GOT3 (cell line): ENCODE measurements at places on chromosomes 3 and 15.
A peak's percentile ranks its signal among the peaks of the same experiment; 100 is the strongest.

- DNase-seq: no peak
Measured at GRCh38 chr3:111724694-111725093, 129.5 kb upstream of the ZBED2 start.

- DNase-seq: no peak
Measured at GRCh38 chr3:10726787-10727186, 89.2 kb upstream of the SLC6A11 start.

DNA sequence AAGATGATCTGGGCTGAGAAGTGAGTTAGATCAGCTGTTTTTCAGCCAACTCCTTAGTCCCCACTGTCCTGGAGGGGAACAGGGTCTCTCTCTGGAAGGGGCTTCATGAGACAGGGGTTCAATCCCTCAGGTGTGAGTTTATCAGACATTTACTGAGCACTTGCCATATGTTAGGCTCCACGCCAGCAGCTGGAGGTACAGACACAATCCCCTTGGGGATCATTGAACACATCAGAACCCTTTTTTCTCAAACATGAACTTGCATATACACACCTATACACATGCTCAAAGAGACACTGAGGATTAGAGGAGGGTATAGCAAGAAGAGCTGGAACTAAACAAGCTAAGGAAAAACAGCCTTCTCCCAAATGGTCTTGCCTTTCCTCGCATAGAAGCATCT is 5.5 kb upstream of the BMF start:
- DNase-seq: no peak

GRCh38 chr3:136194409-136195257 is 1.5 kb downstream of the MSL2 start:
- DNase-seq: no peak

DNA sequence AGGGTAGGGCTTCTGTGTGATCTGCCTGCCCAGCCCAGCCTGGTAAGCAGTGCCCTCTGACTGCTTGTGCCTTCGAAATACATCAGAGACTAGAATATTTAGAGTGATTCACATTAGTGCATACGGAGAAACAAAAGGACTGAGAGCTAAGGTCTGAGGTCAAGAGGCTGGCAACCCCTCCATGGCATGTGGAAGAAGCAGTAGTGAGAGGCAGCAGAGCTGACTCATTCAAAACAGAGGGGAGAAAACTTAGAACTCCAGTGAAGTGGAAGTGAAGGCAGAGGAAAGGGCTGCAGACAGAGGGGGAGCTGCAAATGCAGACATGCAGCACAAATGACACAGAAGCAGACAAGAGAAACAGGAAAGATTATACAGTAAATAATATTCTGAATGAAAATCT is 61.6 kb downstream of the ULK4 start:
- DNase-seq: peak; percentile 8

GRCh38 chr3:171113716-171114115 is 87.2 kb upstream of the SLC2A2 start:
- no peak for DNase-seq

- DNase-seq: no peak
Measured at GRCh38 chr3:49566312-49566711, 12.0 kb downstream of the BSN start.

- DNase-seq: no peak
Measured at GRCh38 chr3:4751502-4752101, 227.6 kb upstream of the BHLHE40 start.

DNA sequence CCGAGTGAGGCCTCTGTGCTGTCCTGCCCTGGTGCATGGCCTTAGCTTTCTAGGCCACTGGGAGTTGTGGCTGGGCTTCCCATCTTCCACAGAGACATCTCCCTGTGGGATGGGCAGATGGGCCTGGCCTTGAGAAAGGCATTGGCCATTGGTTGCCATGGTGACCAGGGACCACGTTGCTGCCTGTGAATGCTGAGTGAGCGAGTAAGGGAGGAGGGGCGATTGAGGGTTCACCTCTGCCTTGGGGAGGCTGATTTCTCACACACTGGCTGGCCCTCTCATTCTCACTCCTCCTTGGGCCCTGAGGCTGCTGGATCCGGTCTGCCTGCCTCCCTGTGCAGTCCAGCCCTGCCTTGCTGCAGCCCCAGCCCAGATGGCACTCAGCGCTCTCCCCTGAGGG is 26.4 kb upstream of the DOCK3 start:
- no peak for DNase-seq

DNA sequence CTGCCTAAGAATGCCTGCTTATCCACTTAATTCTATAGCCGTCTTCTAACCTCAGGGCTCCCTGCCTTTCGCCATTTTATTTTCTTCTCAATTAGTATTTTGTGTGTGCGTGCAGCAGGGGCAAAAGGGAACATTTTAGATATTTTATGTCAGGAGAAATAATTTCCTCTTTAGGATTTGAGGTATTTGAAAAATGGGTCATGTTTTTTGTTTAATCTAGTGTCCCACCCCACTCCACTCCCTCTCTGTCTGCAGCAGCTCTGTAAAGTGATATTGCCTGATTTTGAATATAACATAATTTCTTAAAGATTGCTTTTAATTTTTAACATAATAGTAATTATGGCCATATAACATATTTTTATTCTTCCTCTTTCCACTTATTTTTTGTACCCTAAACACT is 593.2 kb upstream of the DPPA4 start:
- no peak for DNase-seq

DNA sequence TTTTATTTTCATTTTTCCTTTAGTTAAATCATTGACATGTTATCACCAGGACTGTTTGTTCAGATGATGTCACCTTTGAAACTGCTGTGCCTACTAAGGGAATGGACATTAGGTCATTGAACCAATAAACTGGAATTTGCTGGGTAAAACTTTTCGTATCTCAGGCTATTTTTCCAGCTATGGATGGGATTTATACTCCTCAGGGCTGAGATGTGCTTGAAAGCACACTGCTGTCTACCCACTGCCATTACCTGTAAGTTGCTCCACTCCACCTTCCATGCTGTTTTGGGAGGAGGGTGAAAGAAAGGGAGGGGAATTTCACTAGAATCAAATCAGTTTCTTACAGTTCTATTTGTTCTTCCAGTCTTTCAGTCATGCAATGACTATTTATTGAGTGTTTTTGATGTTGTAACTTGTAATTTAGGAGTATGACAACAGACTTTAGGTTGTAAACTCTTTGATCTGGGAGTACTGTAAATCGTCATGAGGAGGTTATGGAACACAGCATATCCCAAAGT is 11.3 kb downstream of the EHD4 start:
- no peak for DNase-seq

DNA sequence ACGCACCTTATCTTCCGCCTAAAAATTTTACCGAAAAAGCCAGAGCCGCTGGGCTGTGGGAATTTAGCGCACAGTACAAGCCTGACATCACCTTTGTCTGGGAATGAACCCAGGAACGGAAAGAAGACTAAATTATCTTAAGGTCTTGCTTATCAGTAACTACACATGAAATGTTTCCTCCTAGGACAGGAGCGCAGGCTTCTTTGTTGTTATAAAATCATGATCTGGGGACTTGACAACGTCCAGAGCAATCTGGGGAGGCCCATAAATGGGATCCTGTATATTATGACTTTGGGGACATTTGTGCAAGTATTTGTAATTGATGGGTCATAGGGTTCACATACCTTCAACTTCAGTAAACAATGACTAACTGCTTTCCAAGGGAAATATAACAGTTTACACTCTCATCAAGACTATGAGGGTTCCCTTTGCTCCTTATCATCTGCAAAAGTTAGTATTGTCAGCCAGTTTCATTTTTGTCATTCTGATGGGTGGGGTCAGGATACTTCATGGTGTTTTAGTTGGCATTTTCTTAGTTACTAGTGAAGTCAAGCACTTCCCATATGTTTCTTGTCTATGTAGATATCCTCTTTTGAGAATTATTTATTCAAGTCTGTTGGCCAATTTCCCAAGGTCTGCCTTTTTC is 213.9 kb upstream of the PFN2 start:
- no peak for DNase-seq

DNA sequence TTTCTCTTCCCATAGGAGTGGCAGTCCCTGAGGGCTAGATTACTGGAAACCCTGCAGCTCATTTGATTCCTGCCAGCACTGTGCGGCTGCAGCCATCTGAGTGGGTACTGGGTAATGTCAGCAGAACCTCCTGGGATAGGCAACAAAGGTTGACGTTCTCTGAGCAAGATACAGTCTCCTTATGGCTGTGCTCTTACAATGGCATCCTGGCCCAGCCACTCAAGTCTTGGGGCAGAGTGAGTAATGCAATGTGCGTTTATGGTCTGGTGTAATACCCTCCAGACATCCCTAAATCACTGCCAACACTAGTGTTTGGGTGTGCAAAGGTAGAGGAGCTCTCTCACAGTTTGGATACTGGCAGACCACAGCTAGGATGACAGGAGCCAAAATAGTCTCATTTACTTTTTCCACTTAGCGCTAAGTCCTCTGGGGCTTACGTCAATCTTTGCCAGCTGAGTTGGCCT is 775.8 kb downstream of the ZNF385D start:
- no peak for DNase-seq

- DNase-seq: no peak
Measured at GRCh38 chr3:104746056-104746455, 620.7 kb upstream of the ALCAM start.

- DNase-seq: no peak
Measured at GRCh38 chr15:57503051-57503702, 88.5 kb upstream of the MYZAP start.

GRCh38 chr3:66261355-66261754 is 40.6 kb downstream of the SLC25A26 start:
- no peak for DNase-seq

GRCh38 chr3:58077596-58078285 is 69.5 kb downstream of the FLNB start:
- DNase-seq: no peak
